Stimulated activated naive CD8-positive, alpha-beta T cell treated with anti-CD3 and anti-CD28 coated beads, Interleukin-15, Interleukin-2, amounts not matched to agents 100 U/mL and 50 U/mL, for 24 hours (primary cell): ENCODE measurements at places on chromosomes 3 and 15.
A peak's percentile ranks its signal among the peaks of the same experiment; 100 is the strongest.

DNA sequence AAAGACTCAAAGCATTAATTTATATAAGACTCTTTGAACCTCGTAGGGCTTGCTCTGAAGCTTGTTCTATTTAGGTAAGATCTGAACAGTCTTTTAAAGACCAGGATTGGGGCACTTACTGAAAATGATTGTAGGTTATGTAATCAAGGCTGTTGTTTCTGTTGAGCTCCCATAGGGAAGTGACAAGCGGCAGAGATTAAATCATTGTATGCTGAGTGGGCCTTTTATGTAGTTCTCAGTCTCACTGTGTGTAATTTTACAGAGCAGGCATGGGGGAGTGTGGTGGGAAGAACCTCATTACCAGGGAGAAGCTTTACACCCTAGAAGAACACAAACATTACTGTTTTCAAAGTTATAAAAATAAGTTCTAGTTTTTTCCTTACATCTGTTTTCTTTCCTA lies 160.0 kb upstream of the SNTN start:
- no peak for DNase-seq

- peak; percentile 55 for DNase-seq
Measured at GRCh38 chr15:66923438-66923881, 141.9 kb upstream of the SMAD3 start.

GRCh38 chr3:47762233-47762632 lies 19.5 kb downstream of the SMARCC1 start:
- no peak for DNase-seq

GRCh38 chr3:29065211-29065785 lies 215.6 kb upstream of the RBMS3 start:
- DNase-seq, result no peak

GRCh38 chr15:83837945-83838571 lies 184.1 kb downstream of the ADAMTSL3 start:
- DNase-seq, result peak; percentile 8

DNA sequence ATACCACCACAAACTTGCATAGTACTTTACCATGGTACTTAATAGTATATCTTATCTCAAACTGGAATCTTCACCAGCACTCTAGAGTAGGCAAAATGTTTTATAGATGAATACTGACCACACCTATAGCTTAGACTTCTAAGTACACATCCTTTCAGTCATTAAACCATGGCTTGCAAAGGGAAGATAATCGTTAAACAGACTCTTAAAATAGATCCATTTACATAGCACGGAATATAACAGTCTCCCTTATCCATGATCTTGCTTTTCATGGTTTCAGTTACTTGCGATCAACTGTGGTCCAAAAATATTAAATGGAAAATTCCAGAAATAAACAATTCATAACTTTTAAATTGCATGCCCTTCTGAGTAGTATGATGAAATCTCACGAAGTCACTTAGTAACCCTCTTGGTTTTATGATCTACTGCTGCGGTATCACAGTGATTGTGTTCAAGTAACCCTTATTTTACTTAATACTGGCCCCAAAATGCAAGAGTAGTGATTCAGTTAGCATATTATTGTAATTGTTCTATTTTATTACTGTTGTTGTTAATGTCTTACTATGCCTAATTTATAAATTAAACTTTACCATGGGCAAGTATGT lies 111.4 kb downstream of the HERC1 start:
- no peak for DNase-seq

- DNase-seq, result no peak
Measured at GRCh38 chr3:98655666-98656065, 62.3 kb upstream of the CPOX start.

DNA sequence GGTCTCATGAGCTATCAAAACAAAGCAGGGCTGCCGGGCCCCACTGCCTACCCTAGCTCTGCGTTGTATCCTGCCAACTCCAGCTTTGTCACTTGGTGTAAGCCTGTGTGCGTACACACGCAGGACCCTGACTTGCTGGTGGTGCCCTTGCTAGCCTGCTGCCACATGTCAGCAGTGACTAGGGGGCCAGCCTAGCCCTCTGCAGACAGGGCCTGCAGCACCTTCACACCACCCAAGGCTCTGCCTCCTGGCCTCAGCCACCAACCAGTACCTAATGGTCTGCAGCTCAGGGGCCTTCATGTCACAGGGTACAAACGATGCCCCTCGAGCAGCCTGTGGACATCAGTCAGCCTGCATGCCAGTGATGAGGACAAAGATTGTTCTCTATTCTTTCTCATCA lies 30.1 kb upstream of the DUSP7 start:
- DNase-seq, result no peak

GRCh38 chr3:30742796-30743619 lies 136.6 kb downstream of the TGFBR2 start:
- no peak for DNase-seq

GRCh38 chr3:46284981-46285683 lies 42.9 kb downstream of the CCR3 start:
- no peak for DNase-seq

GRCh38 chr3:184772667-184773272 lies 39.2 kb upstream of the VPS8 start:
- DNase-seq, result no peak

DNA sequence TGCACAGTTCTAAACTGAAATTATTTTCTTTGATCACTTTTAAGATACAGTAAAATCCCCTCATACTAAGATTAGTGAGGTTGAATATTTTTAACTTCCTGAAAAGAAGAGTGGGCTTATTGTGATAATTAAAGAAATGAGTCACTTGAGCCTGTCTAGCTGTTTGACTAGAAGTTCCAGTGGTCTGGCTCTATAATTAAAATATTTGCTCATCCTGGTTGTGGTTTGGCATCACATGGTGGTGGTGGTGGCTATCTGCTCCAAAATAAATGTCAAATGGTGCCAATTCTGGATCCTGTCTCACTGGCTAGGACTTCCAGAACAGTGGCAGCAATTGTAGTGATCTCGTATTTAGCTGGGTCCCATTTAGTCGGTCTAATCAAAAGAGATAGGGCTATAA lies 8.6 kb upstream of the TEX9 start:
- no peak for DNase-seq

GRCh38 chr3:123750209-123750608 lies 133.9 kb downstream of the MYLK start:
- no peak for DNase-seq

GRCh38 chr15:88284318-88284998 lies 27.9 kb upstream of the NTRK3 start:
- DNase-seq, result no peak

- DNase-seq, result peak; percentile 36
Measured at GRCh38 chr15:86139828-86140227, 60.2 kb downstream of the AGBL1 start.

DNA sequence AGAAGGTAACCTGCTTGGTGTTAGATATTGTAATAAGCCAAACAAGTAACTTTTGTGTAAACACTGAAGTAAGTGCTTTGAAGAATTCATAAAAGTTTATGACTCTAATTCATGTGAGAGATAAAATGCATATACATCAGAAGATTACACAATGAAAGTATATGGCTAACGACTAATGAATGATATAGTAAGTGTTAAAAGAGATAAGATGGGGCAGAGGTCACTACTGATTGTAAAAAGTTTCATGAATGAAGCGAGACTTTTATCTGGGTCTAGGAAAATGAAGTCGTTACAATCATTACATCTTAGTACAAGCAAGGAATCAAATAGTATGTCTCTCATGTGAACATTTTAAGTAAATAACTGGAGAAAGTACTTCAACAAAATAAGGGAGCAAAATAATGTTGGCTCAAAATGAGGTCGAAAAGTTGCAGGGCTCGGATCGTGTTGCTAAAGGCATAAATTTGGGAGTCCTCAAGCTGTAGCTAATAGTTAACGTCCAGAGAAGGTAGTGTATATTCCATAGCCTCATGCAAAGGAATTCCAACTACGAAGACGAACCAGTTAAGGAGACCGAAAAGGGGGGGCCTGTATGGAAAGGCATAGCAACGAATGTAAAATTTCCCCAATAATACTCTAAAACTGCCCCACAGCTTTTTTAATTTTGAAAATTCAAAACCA lies 984 bp upstream of the DUT start:
- no peak for DNase-seq

- no peak for DNase-seq
Measured at GRCh38 chr3:54040476-54040875, 81.9 kb upstream of the CACNA2D3 start.

DNA sequence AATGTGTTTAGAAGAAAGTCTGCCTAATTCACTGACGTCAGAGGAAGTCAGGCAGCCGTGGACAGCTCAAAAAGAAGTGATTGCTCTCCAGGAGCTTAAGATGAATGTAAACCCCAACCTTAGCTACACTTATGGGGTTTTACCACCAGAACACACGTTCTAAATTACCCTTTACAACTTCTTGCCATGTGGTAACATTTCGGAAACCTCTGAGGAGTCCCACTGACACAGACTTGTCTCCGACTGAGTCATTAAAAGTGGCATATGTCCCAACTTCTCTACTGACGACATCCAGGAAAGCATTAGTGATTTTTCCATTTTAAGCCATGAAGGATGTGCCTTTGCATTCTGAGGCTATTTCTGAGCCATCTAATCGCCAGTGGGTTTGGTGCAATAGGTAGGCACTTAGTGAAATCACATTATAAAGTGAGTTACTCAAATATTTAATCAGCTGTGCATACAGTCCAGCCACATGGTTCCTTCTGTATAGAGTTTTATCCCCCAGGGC lies 32.4 kb downstream of the C2CD4A start:
- no peak for DNase-seq

- no peak for DNase-seq
Measured at GRCh38 chr3:182979103-182979673, 1.1 kb downstream of the DCUN1D1 start.

GRCh38 chr15:88917760-88918159 lies 4.6 kb upstream of the MFGE8 start:
- DNase-seq, result no peak

DNA sequence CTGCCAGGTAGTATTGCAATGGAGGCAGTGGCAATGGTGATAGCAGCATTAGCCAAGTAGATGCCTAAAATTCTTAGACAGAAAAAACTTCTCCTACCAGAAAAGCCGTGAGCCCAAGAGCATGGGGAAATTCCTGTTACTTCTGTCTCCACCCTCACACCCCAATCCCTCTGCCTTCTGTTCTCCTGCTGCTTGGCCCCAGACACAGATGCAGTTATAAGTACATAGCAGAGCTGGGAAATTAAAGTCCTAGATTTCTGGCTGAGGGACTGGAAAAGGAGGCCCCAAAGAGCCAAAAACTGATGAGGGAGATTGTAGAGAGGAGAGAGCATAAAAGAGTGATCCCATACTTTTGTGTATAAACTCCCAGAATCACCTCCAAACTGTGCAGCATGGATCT lies 166.9 kb downstream of the SMAD6 start:
- DNase-seq, result no peak

DNA sequence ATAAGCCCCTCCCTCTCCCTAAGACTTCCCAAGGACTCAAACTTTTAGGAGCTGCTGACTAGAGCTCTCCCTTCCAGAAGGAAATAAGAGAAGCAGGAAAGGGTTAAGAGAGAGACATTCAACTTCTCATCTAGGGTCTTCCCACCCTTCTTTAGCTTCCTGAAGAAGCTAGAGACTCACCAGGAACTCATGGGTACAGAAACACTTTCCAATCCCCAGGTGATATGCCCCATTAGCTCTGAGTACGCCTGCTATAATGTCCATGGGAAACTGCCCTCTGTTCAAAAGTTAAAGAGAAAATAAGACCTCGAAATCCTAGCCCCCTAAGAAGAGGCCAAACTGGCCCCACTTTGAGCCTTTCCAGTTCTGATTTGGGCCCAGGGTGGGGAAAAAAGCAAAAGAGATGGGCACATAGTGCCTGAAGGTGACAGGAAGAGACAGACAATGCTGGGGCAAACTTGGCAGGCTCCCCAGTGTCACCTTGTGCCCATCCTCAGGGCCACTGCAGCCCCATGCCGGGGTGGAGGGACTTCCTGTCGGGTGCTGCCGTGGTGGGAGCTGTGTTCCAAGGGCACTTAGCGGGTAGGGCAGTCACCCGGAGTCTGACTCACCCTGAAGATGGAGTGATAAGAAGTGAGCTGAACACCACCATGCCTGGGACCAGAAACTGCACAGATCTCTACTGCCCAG lies 29.5 kb downstream of the CCDC12 start:
- DNase-seq, result peak; percentile 73

- DNase-seq, result no peak
Measured at GRCh38 chr3:170098753-170099152, 61.0 kb downstream of the GPR160 start.

GRCh38 chr15:69546182-69546581 lies 93.6 kb downstream of the RPLP1 start:
- DNase-seq, result no peak

DNA sequence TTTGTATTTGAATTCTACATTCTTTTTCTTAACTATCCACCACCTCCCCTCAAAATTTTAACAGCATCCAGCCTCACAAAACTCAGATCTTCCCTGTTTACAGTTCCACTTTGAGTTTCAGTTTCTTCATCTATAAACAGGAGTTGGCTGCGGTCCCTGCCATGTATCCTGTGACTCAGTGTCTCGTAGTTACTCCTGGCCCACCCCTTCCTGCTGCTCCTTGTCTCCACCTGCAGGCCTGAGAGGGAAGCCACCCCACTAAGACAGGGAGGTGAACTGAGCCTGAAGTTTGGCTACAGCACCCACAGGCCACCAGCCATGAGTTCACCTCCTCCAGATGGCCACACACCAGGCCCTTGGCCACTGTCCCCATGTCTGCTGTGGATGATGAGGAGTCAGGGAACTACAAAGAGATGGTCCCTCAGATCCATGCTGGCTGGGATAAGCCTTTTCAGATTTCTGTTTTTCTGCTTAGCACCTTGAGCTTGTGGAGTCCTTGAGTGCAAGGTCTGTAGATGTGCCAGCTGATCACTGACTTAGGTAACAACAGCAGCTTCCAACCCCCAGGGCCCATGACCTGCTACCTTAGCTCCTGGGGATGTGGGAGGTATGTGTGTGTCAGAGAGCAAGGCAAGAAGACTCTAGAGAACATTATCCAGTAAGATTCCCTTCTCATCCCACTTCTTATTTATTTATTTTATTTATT lies 37.5 kb downstream of the CD86 start:
- DNase-seq, result peak; percentile 71

- no peak for DNase-seq
Measured at GRCh38 chr3:152292366-152292765, 23.6 kb downstream of the MBNL1 start.

DNA sequence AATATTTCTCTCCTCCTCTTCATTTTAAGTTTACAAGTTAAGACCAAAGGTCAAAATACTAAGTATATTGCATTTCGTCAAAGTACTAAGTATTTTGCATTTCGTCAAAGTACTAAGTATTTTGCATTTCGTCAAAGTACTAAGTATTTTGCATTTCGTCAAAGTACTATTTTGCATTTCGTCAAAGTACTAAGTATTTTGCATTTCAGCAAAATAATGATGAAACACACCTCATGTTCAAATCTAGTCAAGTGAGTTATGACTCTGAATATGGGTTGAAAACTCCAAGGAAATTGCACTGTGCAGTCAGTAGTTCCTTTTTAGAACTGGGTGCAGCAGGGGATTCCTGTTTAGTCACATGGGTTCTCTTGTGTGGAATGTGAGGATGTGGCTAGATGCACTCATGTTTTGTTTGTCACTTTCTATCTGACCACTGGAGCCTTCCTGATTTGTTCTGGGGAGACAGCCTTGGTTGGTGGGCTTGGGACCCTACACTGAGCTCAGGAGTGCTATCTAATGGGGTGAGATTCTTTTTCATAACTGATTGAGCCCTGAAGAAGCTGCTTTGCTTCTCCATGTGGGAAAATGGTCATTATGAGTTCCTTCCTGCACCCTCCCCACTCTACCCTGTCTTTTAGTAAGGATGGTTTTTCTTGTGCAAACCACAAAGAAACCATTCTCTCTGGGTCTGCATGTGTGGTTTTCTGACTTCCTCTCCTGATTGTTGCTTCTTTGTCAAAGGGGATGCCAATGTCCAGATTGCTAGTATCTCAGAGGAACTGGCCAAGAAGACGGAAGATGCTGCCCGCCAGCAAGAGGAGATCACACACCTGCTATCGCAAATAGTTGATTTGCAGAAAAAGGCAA lies 73.4 kb downstream of the CCK start:
- DNase-seq, result no peak
